Thoracic aorta endothelial cell (primary cell): ENCODE measurements at places on chromosomes 16 and 17. TPM values are rescaled to one million over a fixed set of nuclear protein-coding genes. Genes with fewer than 3 reads are reported as not detected.

CHP2 gene
- total RNA-seq: not detected in 2 replicates

KRTAP2-3 gene
- total RNA-seq: not detected in 2 replicates

ARHGDIG gene
- total RNA-seq: 0.79 and 1.7 TPM in 2 replicates

EFCAB5 gene
- 0.13 and 0.36 TPM in 2 replicates for total RNA-seq

ABCC11 gene
- under 0.01 TPM in 1 of 2 replicates, not detected in the other for total RNA-seq

ABCA3 gene
- total RNA-seq: 24.3 and 31.2 TPM in 2 replicates

HEXD gene
- total RNA-seq: 11.7 and 13.0 TPM in 2 replicates

ABI3 gene
- total RNA-seq: 25.7 and 45.7 TPM in 2 replicates

BIRC5 gene
- total RNA-seq: 57.2 and 84.9 TPM in 2 replicates

CNTNAP1 gene
- total RNA-seq: 29.8 and 35.5 TPM in 2 replicates

MFSD6L gene
- total RNA-seq: not detected in 2 replicates

STAT5A gene
- total RNA-seq: 16.9 and 25.6 TPM in 2 replicates

ADAM11 gene
- total RNA-seq: 0.13 and 0.22 TPM in 2 replicates

CACNG1 gene
- not detected in 2 replicates for total RNA-seq

ADAD2 gene
- not detected in 2 replicates for total RNA-seq

CALB2 gene
- not detected in 2 replicates for total RNA-seq

SDR42E2 gene
- total RNA-seq: 0.07 and 0.13 TPM in 2 replicates

NAT9 gene
- 22.9 and 28.6 TPM in 2 replicates for total RNA-seq

FA2H gene
- total RNA-seq: not detected in 2 replicates

SLFN13 gene
- 2.5 and 4.3 TPM in 2 replicates for total RNA-seq

MAF gene
- 0.66 and 2.3 TPM in 2 replicates for total RNA-seq

STAC2 gene
- total RNA-seq: not detected in 2 replicates

PRSS53 gene
- 1.1 and 1.5 TPM in 2 replicates for total RNA-seq

TAC4 gene
- total RNA-seq: not detected in 2 replicates

LRRC37A gene
- total RNA-seq: 2.9 and 8.2 TPM in 2 replicates

GJC1 gene
- 10.2 and 15.7 TPM in 2 replicates for total RNA-seq

FOXN1 gene
- not detected in 2 replicates for total RNA-seq

MEIOB gene
- total RNA-seq: 0.14 and 0.66 TPM in 2 replicates

KRT27 gene
- total RNA-seq: not detected in 2 replicates

ABCA10 gene
- 0.80 and 1.0 TPM in 2 replicates for total RNA-seq

PERCC1 gene
- not detected in 2 replicates for total RNA-seq

TMC8 gene
- 0.13 and 1.1 TPM in 2 replicates for total RNA-seq

PARN gene
- total RNA-seq: 34.4 and 45.2 TPM in 2 replicates

OR1A1 gene
- total RNA-seq: not detected in 2 replicates

ASGR2 gene
- total RNA-seq: not detected in 2 replicates

ATP1B2 gene
- total RNA-seq: not detected in 2 replicates

CEP295NL gene
- 1.9 and 2.6 TPM in 2 replicates for total RNA-seq

MT1G gene
- not detected in 2 replicates for total RNA-seq

USP6 gene
- total RNA-seq: under 0.01 TPM in 1 of 2 replicates, not detected in the other

AATK gene
- total RNA-seq: 2.1 and 3.8 TPM in 2 replicates

GNAO1 gene
- under 0.01 TPM in 1 of 2 replicates, not detected in the other for total RNA-seq

TOB1 gene
- total RNA-seq: 5.7 and 8.0 TPM in 2 replicates

HGS gene
- total RNA-seq: 102 and 120 TPM in 2 replicates

CCL17 gene
- not detected in 2 replicates for total RNA-seq

SYCE1L gene
- 1.9 and 2.0 TPM in 2 replicates for total RNA-seq

HSF4 gene
- 0.79 and 1.9 TPM in 2 replicates for total RNA-seq

NAGLU gene
- 18.1 and 23.1 TPM in 2 replicates for total RNA-seq

SLFN14 gene
- not detected in 2 replicates for total RNA-seq
